Activated T-cell treated with anti-CD3 and anti-CD28 coated beads, Interleukin-2, amount 50 U/mL, for 24 hours (primary cell): ENCODE measurements at places on chromosomes 3 and 15.

DNA sequence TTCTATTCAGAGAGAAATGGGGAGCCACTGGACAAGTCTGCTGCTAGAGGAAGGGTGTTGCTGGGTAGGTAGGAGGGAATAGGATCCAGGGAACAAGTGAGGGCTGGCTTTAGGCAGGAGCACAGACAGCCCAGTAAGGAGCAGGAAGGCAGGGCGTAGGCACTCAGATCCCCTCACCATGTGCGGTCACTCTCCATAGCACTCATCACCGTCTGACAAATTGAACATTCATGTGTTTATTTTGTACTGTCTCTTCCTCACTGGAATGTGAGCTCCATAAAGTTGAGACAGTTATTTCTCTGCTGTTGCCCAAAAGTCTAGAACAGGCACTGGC, 24.2 kb upstream of the LRRC34 start:
- no peak for DNase-seq

- DNase-seq: no peak
Measured at GRCh38 chr3:184262764-184263179, 1.4 kb upstream of the CAMK2N2 start.

DNA sequence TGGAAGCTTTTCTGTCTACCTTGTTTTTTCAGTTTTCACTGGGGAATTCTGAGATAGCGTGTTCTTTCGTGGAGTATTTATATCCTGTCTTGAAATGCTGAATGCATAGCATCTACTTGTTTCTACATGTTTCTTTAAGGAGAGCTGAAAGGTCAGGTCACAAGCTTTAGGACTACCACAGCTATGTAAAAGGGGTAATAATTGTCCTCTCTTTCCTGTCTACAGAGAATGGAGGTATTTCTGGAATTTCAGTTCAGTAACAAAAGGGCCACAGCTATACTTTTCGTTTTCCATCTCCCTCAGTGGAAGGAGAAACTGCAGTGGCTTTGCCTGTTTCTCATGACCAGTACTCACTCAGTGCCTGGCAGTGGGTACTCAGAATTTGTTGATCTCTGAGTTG, 4.7 kb downstream of the INAFM2 start:
- no peak for DNase-seq

DNA sequence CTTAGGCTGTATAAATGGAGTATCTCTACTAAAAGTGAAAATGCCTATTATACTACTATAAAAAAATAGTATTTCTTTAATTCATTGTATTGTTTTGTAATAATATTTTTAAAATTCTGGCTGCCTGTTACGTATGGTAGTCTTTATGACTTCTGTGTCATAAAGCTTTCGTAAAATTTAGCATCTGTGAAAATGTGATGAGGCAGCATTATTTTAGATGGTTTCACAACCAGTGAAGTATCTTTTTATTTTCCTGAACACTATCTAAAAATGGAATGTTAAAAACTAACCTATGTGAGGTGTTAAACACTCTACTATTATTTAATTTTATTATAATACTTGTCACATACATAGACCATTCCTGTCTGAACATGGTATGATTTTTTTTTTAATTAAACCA, 46.2 kb downstream of the LRCH3 start:
- no peak for DNase-seq

DNA sequence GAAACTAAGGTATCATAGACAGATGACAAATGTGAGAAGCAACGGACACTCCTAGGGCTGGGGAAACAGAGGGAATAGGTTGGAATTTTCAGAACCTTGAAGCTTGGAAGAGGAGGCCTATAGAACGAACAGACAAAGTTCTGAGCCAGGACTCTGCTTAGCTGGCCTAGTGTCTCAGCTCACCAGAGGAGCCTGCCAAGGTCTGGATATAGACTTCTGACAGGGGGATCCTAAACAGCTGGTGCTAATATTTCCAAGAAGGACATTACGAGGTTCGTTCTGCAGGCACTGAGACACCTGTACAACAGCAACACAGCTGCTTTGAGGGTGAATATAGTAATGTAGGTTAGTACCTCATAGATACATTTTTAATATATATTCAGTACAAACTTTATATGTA, 266.3 kb downstream of the CHL1 start:
- no peak for DNase-seq
